GM12878 (cell line): ENCODE measurements at places on chromosomes 3 and 15. TPM values are rescaled to one million over a fixed set of nuclear protein-coding genes. Genes with fewer than 3 reads are reported as not detected.

DNA sequence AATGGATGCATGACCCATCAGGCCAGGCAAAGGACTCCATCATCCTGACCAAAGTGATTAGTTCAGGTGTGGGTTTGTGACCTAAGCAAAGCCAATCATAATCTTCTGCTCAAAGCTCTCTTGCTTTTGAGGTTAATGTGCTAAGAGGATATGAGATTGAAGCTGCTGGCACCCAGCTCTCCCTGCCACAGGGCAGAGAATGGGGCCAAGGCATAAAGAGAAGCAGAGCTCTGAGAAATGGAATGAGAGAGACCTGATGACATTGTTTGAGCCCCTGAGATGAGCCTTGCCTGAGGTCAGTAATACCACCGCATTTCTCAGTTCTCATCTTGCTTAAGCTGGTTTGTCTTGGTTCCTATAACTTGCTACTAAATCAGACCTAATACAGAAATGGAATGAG lies 6.4 kb upstream of the PARP6 start:
- no peak overlapping the region for H3K4me3 ChIP-seq
- H3K27me3 ChIP-seq, result no peaks in the 10 kb centered on the region
- no peaks in the 10 kb centered on the region for H3K4me1 ChIP-seq
- H3K36me3 ChIP-seq, result no peaks in the 10 kb centered on the region

GRCh38 chr3:175421902-175422301 lies 562.8 kb downstream of the NAALADL2 start:
- H3K4me3 ChIP-seq, result no peak overlapping the region
- no peaks in the 10 kb centered on the region for H3K36me3 ChIP-seq
- H3K4me1 ChIP-seq, result no peaks in the 10 kb centered on the region
- H3K27ac ChIP-seq, result no peak overlapping the region
- no peak for DNase-seq

DNA sequence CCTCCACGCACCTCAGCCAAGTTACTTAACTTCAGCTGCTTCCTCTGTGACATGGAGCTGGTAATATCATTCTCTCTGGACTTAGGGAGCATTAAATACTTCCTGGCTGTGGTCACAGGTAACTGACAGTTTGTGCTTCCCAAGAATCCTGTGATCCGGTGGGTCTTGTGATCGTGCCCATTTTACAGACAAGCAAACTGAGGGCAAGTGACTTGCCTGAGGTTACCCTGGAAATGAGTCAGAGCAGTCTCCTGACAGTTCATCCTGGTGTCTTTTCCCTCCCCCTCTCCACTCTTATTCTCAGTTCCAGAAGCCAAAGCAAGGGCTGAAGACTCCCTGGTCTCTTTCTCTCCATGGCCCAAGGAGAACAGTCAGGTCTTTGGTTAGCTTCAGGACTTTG lies 35.9 kb downstream of the ACAN start:
- H3K36me3 ChIP-seq, result no peaks in the 10 kb centered on the region
- H3K4me3 ChIP-seq, result no peak overlapping the region
- DNase-seq, result no peak
- no peak overlapping the region for H3K27ac ChIP-seq
- H3K27me3 ChIP-seq, result no peaks in the 10 kb centered on the region

Gene TAGLN3
- total RNA-seq, result not detected in 2 replicates
